ENCODE measurements at places on chromosomes 2 and 18. TPM values are rescaled to one million over a fixed set of nuclear protein-coding genes. Genes with fewer than 3 reads are reported as not detected.

DNA sequence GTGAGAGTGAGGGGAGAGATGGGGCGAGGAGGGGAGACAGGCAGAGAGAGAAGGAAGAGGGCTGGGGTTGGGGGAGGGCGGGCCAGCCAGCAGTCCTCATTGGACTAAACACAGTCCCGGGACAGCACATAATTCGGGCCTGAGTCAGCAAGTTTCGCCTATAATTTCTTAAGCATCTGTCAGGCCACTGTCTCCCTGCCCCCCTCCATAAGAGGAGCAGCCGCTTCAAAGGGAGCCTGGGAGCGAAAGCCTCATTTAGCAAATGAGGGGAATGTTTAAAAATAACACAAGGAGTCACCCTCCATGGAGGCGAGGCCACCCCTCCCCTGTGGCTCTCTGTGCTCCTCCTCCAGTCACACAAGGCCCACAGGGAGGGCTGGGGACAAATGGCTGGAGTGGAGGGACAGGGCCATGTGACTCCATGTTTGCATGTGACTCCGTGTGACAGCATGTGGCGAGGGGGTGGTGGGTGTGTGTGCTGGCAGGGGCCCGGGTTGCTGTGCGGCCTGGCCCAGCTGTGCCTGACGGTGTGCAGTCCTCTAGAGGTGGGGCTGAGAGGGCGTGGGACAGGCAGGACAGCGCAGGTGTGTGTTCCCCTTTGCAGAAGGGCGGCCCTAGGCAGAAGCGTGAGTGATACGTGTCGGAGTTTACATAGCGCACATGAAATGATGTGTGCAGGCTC, 162.4 kb downstream of the CELF4 start:
- DNase-seq, result no peak

GRCh38 chr2:144675731-144676130, 155.8 kb upstream of the ZEB2 start:
- DNase-seq, result no peak

DNA sequence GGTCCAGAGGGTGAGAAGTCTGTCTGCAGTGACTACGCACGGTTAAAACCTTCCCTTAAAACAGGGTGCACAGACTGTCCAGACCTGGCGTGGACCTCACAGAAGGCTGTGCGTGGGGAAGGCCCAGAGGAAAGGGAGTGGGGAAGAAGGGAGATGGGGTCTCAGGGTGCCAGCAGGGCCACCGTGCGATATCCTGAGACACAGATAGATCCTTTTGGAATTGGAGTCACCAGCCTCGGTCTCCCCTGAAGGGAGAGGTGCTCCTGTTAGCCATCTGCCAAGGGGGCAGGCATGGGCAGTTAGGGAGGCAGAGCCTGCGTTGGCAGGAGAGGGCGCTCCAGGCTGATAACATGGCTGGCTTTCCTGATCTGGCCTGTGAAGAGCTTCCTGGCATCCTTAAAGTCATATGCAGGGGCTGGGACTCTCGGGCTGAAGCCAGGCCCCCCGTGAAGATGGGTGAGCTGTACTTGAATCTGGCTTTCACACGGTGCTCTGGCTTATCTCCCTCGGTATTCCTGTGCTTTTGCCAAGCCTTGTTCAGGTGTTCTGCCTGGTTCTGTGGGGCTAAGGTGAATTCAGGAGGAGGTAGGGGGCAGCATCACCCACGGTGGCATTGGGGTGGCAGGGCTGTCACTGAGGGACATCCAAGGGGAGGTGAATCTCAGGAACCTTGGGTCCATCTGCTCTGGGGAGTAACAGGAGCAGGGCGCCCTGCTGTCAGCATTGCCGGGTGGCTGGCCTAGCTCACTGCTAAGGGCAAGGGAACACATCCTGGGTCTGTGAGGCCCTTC, 107.2 kb upstream of the SMAD2 start:
- no peak for DNase-seq

DNA sequence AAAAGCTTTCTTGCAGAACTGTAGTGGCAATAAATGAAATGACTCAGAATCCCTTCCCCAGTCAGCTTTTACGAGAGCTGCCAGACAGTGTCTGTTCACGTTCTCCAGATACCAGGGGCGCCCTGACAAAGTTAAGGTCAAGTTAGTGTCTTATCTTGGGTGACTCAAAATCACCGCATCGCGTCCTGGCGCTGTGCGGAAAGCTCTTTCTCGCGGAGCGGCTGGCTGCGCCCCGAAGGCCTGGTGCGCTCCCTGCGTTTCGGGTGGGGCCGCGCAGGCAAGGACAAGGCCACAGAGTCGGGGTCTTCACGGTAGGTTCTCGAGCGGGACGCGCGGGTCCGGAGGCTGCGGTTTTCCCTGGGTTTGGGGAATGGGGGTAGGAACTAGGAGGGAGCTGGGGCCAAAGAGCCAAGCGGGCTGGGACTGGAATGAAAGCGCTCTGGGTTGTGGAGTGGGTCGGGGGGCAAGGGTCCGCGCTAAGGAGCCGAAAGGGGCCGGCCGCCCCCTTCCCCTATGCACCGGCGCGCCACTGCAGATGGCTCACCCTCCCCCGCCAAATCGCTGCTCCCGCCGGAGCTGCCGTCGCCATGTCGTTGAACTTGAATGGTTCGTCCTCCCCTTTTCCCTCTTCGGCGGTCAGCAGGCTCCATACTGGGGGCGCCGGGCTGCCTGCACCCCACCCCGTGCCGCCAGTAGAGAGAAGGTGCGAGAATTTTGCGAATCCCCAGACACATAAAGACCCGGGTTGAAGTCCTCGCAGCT, 2.6 kb upstream of the HOXD11 start:
- no peak for DNase-seq

DNA sequence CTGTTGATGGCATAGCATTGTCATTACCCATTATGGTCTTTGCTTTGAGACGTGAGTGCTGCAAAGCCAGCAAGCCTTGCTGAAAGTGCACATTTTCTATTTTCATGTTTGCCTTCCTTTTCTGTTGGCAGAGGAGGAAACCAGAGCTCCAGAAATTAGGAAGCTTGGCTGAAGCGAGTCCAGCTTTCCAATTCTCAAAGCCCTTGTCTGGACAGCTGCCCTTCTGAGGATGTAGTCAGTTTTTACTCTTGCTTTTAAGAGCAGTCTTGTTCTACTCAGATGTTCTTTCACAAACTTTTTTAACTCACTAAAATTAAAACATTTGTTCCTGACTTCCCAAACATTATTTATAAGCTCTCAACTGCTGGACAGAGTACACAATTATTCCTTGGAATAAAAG, 93.8 kb downstream of the ICOS start:
- no peak for DNase-seq

GRCh38 chr18:27054926-27055325, 130.2 kb downstream of the CHST9 start:
- DNase-seq, result no peak

DNA sequence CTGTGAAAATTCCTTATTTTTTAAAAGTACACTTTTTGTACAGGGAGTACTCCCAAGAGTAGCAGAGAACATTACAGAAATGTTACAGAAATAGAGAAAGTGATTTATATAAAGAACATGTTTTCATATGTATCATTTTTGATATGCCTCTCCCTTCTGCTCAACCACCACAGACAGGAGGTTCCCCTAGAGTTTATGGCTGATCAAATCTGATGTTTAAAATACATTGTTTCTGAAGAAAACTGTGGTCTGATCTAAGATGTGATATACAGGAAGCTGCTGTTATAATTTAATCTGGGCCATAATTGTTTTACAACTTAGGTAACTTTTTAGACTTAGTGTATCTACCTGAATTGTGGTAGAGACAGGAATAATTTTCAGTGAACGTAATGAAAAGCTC, 37.0 kb downstream of the STAT4 start:
- DNase-seq, result no peak

DNA sequence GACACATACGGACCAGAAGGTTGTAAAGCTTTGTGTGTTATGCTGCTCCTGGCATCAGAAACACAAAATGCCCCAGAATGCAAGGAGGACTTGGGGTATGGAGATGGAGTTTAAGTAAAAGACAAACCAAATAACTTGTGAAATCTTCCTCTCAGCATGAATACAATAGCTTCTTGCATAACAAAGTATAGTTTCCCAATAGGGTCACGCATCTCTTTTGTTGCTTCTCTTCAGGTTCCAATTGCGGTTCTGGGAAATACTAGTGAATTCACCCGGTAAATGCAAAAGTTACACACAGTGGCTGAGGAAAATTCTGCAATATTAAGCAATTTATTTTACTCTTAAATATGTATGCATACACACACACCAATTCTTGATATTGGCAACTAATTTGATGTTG, 339.2 kb upstream of the EPHA4 start:
- no peak for DNase-seq

Gene CACNB4
- total RNA-seq, result 17.7 TPM

Gene SERPINB11
- total RNA-seq, result not detected

DNA sequence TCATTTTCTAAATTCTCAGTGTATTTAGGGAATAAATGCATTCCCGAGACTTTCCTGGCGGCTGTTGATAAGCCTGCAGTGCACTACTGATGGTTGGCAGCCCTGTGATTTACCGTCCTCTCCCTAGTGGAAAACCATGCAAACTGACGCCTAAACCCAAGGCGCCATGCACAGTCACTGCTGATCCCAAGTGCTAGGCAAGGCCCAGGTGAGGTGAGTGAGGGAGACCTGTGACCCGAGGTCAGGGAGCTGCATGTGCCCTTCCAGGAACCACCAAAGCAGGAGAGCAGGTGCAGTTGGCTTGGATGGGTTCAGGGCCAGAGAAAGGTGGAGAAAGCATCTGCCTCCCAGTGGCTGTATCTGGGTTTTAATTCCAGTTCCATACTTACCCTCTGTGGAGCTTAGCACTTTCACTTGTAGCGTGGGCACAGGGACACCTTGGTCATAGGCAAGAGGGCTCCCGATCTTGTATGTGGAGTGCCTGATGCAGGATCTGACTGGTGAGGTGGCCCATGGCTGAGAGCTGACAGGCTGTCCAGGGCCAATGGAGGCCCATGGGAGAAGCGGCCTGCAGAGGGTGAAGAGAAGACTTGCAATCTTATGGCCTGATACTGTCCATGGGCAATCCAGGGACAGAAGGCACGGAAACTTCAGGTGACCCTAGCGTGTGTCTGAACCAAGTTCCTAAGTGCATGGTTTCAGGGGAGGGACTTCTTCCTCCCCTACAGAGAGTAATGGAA, 131.3 kb downstream of the SH3RF3 start:
- DNase-seq, result no peak

DNA sequence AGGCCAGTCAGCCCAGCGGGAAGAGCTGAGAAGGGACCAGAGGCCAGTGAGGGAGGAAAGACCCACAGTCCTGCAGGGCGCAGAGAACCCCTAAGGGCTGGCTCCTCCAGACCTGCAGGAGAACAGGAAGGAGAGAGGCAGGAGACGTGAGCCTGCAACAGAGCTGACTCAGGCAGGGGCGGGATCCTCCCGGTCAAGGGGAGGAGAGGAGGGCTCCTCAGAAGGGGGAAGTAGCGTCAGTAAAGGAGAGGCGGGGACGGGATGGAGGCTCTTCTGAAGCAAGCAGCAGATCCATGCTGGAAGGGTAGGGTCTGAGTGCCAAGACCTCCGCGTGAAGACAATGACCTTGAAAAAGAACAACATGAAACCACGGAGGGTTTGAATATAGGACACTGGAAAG, 50.8 kb downstream of the TRABD2A start:
- DNase-seq, result no peak

DNA sequence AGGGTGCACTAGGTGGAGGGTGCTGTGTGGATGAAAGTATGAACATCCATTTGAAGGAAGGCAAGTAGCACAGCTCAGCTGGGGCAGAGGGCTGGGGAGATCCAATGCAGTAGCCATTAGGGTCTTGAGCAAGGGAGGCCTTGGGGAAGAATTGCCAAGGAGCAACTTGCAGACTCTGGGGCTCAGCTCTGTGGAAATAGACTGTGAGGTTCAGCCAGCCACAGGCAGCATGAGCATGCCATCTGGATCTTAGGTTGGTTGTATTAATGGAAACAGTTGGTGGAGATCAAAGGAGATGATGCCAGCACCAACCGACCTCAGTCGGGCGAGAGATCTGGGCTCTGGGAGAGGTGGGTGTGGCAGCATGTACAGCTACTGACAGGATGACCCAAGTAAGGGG, 5.6 kb downstream of the ZAP70 start:
- no peak for DNase-seq

DNA sequence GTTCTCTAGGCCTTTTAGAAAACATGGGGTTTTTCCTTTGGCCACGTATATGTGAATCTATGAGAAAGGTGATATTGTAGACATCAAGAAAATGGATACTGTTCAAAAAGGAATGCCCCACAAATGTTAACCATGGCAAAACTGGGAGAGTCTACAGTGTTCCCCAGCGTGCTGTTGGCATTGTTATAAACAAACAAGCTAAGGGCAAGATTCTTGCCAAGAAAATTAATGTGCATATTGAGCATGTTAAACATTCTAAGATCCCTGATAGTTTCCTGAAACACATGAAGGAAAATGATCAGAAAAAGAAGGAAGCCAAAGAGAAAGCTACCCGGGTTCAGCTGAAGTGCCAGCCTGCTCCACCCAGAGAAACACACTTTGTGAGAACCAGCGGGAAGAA, 64.9 kb downstream of the CYBRD1 start:
- DNase-seq, result no peak

Gene KCNJ3
- under 0.01 TPM for total RNA-seq

DNA sequence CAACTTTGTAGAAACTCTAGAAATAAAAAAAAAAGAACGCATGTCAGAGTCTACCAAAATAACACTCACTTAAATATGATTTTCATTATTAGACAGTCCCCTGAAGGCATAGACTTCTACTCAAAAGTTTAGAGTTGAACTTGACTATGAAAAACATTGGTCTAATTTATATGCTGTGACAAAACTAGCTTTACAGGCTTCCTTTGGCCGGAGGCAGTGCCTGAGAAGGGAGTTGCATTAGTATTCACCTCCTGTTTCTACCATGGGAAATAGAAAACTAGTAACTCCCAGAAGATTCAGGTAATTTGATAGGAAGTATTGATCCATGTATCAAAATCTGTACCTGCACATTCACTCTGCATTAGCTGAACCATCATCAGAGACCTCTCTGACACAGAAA, 163.4 kb upstream of the NOSTRIN start:
- no peak for DNase-seq
